ENCODE measurements at places on chromosomes 7 and 10.

DNA sequence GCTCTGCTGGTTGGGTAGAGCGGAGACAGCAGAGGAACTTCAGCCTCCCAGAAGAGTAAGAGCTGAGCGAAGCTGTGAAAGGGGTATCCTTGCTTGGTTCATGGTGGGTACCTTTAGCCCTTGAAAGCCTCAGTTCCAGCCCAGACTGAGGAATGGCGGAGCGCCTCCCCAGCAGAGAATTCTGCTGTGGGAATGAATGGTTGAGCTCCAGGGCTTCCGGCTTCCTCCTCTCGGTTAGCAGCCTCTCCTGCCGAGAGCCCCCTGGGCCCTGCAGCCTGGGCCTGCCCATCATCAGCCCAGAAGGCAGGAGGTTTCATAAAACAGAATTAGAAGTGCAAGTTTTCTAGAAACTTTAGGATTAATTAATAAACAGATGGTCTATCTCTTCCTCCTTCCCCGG is 79.9 kb upstream of the ANLN start:
- no peak for DNase-seq

DNA sequence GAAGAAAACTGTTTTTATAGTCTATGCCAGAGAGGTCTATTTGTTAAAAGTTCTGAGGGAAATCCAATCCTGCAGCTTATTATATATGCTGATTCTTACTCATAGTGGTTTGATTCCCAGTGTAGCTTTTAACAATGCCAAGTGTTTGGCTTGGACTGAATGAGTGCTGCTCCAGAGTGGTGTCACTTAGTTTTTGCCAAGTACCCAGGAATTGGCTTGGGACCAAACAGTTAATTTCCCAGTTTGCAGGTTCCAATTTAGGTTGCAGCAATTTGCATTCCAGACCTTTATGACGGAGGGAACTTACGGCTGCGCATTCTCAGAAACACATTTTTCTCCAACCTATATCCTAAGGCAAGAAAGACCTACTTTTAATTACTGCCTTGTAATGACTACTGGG is 32.4 kb downstream of the NSUN6 start:
- peak; percentile 75 for DNase-seq

DNA sequence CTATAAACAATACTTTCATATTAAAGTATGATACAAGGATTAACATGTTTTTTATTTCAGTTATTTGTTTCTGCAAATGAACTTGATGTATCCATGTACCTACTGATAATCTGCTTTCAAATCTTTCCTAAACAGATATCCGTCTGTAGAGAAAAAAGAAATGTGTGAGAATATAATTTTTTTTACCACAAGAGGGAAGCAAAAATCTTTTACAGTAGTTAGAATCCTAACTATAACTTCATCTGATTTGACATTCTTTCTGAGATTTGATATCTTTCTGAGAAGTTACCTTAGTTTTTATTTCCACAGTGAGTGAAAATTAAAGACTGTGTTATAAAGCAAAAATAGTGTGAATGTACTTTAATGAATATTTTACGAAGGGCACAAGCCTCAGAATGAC is 203.9 kb upstream of the PCLO start:
- no peak for DNase-seq

- DNase-seq = no peak
Observed at GRCh38 chr10:95437669-95438068, 123.5 kb downstream of the SORBS1 start.

DNA sequence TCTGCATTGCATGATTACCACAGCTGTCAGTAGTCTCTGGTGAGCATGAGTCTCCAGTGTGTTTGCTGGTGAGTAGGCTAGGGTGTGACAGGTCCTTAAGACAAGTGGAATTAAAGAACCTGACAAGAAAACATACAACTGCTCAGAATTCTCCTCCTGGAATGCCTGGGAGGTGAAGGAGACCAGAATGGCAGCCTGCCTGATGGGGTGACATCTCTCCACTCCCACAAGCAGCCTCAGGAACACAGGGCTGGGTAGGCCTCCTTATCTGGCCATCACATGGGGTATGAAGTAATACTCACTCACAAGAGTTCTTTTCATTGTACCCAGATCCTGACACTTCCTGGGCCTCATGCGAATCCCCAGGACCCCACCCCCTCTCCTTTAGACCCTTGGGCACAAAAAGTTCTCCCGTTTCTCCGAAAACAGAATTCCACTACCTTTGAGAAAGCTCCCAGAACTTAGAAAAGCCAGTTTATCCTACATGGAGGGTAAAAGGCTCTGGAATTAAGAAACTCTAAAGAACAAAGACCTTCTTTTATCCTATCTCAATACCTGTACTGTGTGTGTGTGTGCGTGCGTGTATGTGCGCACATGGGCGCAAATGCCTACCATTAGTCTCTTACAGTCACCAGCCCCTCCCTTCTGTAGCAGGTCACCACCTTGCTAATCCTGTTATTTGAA is 33.4 kb upstream of the C1GALT1 start:
- DNase-seq = no peak

DNA sequence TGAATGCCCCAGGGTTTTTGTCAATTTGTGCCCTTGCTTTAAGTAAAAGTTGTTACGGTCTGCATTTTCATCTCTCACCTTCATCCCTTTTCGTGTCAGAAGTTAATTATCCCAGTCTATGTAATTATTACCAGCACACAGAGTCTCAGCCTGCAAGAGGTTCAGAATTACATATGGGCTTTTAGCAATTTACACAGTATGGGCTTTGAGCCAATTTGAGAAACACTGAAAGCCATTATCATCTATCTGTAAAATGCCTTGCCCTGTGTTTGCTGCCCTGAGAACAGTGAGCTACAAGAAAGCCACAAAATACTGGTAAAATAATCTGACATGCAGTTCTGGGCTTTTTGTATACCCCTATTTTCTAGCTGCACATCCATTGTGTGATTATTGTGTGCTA is 125.6 kb upstream of the STEAP4 start:
- peak; percentile 86 for DNase-seq

GRCh38 chr7:108129018-108129965 is 869 bp downstream of the LAMB4 start:
- no peak for DNase-seq

DNA sequence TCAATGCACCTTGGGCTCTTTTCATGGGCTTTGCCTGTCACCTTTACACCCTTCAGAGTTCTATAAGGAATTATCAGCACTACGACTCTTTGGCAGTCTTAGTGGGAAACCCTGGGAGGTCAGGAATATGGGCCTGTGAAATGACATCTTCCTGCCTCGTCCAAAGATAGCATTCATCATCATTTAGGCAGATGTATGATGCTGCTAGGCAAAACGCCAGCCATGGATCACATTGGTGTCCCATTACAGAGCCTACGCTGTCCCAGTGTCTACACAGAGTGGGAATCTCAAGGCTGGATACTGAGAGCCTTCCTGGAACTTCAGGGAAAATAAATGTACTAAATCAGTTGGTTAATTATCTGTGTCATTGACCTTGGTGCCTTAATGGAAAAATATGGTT is 259.4 kb upstream of the CELF2 start:
- DNase-seq = no peak

- DNase-seq = no peak
Observed at GRCh38 chr7:18829858-18830285, 287.6 kb downstream of the TWIST1 start.

DNA sequence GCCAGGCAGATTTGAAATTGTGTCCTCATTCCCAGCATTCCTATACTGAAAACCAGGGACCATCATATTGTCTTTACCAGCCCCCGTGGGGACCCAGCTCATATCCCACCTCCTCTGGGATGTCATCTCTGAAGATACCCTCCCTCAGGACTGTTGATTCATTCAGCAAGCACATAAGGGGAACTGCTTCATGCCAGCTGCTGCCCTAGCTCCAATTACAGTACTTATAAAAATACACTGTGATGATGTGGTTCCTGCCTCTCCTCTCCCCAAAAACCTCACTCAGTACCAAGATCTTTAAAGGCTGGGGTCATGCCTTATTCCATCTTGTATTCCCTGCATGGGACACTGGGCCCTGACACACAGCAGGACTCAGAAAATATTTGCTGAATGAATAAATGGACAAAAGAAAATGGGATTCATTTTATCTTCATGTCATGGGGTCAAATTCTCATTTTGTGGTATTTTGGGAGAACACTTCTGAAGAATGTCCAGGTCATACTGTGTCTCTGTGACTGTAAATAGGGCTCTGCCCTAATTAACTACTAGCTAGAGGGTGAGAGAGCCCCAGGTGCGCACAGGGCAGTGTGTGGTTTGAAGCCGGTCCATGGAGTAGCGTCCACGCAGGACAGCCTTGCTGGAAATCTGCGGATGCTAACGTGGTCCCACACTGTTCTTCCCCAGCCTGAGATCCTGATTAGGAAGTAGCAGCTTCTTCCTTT is 29.0 kb upstream of the DAGLB start:
- DNase-seq = no peak

DNA sequence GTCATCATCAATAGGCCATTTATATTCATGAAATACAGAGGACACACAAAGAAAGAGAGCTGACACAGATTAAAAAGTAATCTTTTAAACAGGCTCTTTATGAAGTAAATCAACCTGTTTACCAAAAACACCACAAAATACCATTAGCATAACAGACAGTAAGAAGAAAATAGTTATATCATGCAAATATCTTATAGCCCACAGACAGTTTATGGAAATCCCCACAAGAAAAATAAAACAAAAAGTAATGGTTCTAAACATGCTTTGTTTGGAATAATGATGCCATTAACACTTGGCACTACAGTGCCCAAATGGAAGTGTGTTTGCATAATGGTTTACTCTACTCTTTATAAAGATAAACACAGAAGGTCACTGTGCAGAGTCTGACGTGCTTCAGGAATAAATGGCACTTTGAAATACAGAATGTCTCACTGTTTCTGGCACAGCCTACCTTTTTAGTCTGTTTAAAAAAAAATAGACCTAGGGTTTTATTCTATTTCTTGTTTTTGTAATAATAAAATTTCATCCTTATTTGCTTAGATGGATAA is 30.1 kb downstream of the SEMA3D start:
- DNase-seq = peak; percentile 59

GRCh38 chr10:11993834-11994468 is 48.7 kb downstream of the UPF2 start:
- DNase-seq = no peak

DNA sequence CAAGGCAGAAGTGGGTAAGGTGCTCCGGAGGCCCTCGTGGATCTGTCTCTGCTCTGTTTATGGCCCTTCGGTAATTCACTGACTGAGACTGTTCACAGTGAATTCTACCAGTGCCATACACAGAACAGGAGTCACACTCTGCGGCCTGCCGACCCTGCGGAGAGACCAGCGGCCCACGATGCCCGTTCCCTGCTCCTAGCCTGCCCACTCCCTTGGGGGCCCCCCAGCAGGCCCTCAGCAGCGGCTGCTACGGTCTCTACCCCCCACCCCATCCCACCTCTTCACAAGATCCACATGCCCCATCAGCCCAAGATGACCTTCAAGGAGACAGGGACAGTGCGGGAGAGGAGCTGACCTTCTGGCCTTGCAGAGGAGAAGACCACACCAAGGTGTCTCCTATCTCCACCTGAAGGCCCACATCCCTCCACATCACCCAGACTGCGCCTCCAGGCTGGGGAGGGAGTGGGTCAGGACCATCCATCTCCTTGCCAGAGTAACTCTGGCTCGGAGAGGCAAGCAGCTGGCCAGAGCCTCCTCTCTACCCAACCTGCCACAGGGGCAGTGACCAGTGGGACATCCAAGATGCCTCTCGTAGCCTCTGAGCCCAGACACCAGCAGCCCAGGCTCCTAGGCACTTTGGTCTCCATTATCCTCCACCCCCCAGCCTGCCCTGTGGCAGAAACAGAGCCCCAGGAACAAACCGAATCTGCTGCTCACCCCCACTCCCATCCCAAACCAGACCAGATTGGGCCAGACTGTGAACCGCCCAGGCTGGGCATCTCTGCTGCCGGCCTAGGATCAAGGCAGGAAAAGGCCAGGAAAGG is 163.6 kb downstream of the NRF1 start:
- no peak for DNase-seq

GRCh38 chr7:73903321-73904218 is 42.6 kb downstream of the TMEM270 start:
- DNase-seq = no peak

DNA sequence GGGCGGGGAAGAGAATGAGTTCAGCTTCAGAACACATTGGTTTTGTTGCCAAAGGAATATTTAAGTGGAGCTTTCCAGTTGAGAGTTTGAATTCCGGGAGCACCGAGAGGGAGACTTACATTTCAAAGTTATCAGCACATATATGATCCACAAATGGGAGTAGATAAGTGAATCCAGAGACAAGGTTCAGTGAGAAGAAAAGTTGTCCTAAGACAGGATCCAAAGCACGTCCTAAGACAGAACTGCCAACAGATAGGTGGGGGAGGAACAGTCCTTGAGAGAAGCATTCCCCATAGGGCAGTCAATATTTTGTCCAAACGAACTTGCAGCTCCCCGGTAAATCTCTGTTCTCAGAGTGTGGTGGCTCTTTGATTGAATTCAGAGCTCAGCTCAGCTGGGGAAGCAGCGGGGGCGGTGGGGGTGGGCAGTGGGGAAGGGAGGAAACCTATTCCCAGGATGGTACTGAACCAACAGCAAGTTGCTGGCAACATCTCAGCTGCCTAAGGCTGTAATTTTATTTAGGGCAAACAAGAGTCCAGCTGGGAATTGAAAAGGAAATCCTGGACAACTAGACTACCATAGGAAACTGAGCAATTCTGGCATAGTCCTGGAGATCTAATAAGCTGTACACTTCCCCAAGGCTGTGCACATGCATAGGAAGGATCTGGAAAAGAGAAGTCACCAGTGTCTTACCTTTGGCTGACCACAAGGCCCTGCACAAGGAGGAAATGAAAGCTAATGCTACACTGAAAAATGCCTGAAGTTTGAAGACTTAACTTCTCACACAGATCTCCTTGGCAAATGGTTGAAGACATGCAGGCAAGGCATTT is 94.2 kb upstream of the CXCL12 start:
- no peak for DNase-seq

DNA sequence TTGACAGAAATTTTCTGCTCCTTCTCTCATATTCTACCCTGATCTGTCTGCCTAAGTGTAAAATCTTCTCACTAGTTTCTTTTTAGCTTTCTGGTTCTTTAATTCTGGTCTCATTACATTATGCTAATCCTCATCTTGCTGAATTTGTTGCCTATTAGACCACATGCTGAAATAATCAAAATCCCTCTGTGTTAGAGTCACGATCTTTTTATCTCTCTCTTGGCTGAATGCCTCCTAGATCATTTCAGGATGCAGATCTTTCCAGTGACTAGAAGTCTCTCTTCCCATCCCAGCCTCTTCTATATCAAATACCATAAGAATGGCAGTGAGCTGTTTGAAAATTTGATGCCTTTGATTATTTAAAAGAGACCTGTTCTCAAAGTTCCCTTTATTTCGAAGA is 661.9 kb downstream of the SORCS1 start:
- DNase-seq = no peak

- no peak for DNase-seq
Observed at GRCh38 chr7:3187444-3188040, 113.5 kb upstream of the SDK1 start.

DNA sequence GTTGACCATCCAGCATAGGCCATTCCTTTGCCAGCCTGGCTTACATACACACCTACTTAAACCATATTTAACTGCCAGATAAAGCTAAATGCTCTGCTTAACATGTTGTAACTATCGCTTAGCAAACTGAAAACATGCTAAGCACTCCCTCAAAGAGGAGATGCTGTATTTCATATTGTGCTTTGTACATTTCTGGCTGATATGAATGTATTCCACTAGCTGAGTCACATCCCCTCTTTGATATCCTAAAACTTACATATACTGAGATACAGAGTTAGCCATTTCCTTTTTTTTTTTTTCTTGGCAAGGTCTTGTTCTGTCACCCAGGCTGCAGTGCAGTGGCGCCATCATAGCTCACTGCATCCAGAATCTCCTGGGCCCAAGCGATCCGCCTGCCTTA is 99.4 kb downstream of the TPST1 start:
- DNase-seq = no peak
